ENCODE measurements at places on chromosomes 1 and 21.

DNA sequence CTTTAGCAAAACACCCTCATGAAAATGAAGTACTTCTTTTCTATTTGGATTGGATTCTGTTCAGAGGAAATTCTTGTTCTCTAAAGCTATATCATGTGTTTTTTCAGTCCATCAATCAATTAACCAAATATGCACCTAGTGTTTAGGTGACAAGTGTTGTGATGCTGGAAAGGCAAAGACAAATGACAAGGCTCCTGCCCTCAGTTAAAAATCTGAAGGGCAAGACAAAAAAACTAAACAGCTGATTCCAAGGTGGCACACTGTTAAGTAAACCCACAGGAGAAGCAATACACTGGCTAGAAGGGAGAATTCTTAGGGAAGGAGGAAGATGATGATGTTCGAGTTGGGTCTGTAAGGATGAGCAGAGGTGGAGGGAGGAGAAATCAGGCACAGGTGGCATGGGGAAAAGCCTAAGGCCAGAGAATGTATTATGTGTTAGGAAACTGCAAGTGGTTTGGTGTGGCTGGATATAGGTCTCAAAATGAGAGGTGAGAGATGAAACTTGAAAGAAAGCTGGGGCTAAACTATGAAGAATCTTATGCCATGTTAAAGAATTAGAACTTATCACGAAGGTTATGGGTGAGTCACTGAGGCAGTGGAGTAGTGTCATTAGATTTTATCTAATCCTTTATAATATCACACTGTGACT, 51.8 kb upstream of the GFI1 start:
- DNase-seq, result no peak

DNA sequence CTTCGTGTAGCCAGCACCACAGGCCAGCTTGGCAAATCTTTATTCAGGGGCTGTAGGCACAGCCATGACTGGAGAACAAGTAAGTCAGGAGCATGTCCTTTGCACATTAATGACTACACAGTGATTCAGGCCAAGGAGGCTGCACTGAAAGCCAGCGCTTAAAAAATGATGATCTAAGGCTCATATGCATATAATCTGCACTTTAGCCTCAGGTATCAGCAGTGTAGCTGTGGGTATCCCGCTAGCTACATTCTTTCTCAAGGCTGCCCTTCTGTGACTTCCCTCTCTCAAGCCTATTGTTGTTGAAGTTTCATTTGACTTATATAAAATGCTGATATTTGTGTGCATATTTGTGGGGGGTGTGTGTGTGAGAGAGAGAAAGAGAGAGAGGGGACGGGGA, 62.6 kb upstream of the RGL1 start:
- DNase-seq, result no peak

GRCh38 chr1:30982937-30983336, 74.4 kb upstream of the SDC3 start:
- no peak for DNase-seq

DNA sequence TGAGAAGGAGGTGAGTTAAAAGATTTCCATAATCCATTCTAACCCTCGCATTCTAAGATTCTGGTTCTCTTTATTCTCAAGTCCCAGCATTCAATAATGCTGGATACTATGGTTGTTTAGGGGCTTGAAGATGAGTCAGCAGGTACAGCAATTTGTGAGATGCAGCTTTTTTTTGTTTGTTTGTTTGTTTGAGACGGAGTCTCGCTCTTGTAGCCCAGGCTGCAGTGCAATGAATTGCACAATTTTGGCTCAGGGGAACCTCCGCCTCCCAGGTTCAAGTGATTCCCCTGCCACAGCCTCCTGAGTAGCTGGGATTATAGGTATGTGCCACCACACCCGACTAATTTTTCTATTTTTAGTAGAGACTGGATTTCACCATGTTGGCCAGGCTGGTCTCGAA, 23.3 kb downstream of the EIF4G3 start:
- DNase-seq, result no peak

DNA sequence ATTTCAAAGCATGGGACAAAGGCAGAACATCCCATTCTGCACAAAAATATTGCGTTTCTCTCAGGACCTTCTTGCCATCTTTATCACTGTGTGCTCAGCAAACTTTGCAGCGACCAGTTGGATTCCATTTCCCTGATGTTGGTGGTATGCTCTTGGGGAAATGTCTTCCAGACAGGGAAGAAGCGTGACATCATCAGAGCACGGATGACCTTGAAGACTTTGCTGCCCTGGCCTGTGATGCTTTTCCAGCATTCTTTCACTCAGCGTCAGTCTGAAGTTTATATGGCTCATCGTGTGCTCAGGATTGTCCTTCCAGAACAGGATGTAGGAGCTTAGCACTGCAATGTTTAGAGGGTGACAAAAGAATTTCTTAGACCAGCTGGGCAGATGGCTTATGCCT, 131.4 kb upstream of the F3 start:
- no peak for DNase-seq

- DNase-seq, result no peak
These were observed 144.4 kb upstream of the FGGY start for GRCh38 chr1:59152511-59152910.

DNA sequence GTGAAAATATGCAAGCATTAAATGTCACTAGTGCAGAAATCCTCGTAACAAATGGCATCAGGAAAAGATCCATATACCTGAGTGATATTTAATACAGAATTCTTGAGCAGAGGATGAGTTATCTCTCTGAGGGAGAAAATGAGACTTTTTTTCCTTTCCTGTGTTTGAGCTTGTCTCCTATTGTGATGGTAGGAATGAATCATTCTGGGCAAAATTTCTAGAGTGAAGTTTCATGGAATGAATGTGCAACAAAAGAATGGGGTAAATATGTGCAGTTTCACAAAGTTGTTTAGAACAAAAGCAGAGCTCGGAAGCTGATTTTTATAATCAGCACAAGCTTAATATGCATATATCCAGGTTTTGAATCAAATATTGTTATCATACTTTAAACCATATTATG, 4.6 kb downstream of the CTPS1 start:
- no peak for DNase-seq

GRCh38 chr1:88802950-88803349, 88.4 kb downstream of the GTF2B start:
- DNase-seq, result no peak

- DNase-seq, result no peak
These were observed 63.5 kb downstream of the MAP3K7CL start for GRCh38 chr21:29193901-29194300.

DNA sequence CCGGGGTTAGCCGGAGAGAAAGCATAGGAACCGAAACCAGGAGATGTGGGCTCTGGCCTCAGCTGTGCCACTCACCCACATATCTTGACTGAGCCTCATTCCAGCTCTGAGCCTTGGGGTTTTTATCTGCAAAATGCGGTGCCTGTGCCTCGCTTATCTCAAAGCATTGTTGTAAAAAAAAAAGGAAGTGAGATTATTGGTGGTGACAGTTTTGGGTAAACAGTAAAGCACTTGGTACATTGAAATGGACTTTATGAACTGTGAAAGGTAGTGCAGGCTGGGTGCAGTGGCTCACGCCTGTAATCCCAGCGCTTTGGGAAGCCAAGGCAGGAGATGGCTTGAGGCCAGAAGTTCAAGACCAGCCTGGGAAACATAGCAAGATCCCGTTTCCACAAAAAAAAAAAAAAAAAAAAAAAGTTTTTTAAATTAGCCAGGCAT, 3.8 kb downstream of the PTAFR start:
- no peak for DNase-seq
